ENCODE measurements at places on chromosomes 13 and 19. TPM values are rescaled to one million over a fixed set of nuclear protein-coding genes. Genes with fewer than 3 reads are reported as not detected.

GRCh38 chr19:46656541-46656940 is 4.4 kb downstream of the DACT3 start:
- DNase-seq = peak; percentile 25

The GRIN2D gene
- 0.07 TPM for total RNA-seq

- DNase-seq = no peak
Measured at GRCh38 chr13:48489666-48490065, 43.2 kb downstream of the RCBTB2 start.

DNA sequence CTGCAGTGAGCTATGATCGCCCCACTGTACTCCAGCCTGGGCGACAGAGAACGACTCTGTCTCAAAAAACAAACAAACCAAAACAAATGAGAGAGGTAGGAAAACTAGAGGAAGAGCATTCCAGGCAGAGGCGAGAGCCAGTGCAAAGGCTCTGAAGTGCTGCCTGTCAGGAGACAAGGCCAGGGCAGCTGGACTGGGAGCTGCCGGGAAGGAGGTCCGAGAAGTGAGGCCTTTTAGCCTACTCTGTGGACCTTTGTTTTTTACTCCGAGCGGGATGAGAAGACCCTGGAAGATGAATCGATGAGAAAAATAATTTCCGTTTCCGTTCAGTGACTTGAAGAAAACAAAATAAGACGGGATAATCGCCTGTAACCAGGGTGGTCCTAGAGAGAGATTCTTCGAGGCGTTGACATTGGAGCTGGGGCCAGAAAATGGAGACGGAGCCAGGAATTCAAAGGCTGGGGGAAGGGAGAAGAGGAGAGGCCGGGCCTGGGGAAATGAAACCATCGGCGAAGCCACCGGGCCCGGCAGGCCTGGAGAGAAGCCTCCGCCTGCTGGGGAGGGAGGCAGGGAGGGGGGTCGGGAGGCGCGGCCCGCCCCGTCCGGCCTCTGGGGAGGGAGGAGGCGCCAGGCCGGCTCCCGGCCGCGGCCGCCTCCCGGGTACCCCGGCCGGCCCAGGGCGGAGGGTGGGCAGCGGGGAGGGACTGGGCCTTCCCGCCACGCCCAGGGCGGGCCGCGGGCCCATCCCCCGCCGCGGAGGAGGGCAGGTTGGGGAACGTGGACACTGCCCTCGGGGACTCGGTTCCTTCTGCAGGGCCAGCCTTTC is 7.8 kb upstream of the SERTAD1 start:
- DNase-seq = peak; percentile 69

DNA sequence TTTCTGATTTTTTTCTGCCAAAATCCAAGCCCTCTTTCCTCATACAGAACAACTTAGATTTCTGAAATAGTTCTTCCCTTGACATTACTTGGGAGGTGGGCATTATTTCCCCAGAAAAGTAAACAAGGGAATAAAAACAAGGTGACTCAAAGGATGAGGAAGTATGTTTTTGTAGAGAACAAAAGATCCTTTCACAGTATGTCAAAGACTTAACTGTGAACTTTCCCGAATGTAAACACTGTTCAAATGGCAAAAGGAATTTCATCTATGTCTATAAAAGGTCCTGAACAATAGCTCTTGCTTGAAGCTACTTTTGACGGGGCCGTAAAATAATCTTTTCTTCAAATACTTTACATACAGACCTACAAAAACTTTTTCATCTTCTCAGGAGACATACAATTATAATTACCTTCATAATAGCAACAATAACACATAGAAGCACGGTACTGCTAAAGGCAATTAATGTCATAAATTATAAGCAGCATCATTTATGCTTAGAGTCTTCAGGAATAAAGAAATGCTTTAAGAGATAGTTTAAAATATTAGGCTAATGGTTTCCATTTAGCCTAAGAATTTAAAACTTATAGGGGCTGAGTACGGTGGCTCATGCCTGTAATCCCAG is 191.1 kb downstream of the RGCC start:
- no peak for DNase-seq

GRCh38 chr13:42760951-42761350 is 20.4 kb upstream of the FAM216B start:
- DNase-seq = no peak

DNA sequence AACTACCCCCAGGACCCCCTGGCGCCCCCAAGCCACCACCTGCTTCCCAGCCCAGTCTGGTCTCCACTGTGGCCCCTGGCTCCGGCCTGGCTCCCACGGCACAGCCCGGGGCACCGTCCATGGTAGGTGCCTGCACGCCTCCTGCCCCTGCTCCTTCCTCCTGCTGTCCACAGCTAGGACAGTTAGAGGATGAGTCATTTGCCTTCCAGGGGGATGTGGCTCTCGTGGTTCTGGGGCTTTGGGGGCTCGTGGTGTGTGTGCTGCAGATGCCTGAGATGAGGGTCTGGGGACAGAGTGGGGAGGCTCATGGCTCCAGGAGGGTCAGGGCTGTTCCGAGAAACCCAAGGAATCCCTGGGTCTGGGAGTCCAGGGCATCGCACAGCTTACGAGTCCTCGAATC is 12.7 kb downstream of the MED25 start:
- no peak for DNase-seq

The PCDH8 gene
- total RNA-seq = not detected

The ZGLP1 gene
- 0.85 TPM for total RNA-seq

The CGB7 gene
- not detected for total RNA-seq

The NBEA gene
- 0.26 TPM for total RNA-seq

DNA sequence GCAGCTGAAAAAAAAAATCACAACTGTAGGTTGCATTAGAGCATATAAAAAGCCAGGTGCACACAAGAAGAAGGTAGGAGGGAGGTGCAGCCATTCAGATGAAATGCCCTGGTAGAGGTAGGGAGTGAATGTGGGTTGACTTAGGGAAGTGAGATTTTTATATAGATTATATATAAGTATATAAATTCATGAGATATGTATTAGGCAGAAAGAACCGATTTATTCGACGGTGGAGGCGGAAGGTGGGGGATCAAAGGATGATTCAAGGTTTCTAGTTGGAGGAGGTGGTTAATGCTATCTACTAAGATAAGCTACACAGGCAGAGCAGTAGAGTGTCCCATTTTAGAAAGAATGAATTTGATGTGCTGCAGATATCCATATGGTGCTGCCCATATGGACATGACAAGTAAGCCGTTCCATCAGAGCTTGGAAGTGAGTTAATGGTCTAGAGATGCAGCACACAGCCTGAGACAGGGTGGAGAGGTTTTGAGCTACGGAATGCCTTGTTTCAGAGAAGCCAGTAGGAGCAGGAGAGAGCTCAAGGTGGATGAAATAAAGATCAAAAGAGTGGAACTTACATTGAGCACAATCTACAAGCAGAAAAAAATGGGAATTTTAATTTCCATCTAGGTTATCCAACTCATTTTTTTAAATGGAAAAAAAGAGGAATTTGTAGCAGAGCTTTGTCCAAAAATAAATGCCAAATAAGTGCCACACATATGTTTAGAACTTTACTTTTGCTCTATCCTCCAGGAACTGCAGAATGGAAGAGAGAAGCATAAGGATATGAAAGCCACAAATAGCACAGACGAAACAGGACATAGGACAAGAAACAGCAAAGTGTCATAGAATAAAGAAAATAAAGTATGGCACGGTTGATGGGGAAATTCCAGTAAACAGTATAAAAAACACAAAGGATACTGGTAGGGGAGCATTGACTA is 177.3 kb downstream of the PCDH9 start:
- DNase-seq = no peak

The C19orf67 gene
- not detected for total RNA-seq

DNA sequence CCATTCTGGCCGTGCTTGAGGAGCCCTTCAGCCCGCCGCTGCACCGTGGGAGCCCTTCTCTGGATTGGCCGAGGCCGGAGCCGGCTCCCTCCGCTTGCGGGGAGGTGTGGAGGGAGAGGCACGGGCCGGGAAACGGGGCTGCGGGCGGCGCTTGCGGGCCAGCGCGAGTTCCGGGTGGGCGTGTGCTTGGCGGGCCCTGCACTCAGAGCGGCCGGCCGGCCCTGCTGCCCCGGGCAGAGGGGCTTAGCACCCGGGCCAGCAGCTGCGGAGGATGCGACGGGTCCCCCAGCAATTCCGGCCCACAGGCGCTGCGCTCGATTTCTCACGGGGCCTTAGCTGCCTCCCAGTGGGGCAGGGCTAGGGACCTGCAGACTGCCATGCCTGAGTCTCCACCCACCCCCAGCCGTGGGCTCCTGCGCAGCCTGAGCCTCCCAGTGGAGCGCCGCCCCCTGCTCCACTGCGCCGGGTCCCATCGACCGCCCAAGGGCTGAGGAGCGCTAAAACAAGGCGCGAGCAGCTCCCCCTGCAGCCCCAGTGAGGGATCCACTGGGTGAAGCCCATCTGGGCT is 76.5 kb downstream of the PCDH20 start:
- DNase-seq = no peak

DNA sequence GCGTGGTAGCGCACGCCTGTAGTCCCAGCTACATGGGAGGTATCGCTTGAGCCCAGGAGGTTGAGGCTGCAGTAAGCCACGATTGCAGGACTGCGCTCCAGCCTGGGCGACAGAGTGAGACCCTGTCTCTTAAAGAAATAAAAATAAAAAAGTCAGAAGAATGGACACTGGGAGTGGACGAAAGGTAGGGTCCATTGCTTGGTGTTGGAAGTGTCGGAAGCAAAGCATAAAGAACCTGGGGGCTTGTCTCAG is 392 bp upstream of the ARHGAP33 start:
- DNase-seq = no peak

DNA sequence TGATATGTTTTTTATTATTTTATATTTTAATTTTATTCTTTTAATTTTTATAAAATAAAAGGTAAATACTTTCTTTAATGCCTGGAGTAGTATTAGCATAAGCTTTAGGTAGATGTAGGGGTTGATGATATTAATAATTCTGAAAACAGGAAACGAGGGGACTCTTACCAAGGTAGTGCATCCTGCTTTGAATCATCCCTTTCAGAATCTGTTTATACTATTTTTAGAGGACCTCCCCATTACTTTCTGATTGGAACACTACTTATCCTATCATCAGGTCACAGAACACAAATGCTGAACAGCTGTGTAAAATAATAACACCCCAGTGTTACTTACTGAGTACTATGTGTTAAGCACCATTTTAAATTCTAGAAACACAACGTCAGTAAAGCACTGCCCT is 27.3 kb downstream of the COG6 start:
- DNase-seq = no peak

- no peak for DNase-seq
Measured at GRCh38 chr19:1116726-1117581, 13.2 kb downstream of the GPX4 start.

- DNase-seq = no peak
Measured at GRCh38 chr13:48862572-48862971, 113.1 kb upstream of the FNDC3A start.

DNA sequence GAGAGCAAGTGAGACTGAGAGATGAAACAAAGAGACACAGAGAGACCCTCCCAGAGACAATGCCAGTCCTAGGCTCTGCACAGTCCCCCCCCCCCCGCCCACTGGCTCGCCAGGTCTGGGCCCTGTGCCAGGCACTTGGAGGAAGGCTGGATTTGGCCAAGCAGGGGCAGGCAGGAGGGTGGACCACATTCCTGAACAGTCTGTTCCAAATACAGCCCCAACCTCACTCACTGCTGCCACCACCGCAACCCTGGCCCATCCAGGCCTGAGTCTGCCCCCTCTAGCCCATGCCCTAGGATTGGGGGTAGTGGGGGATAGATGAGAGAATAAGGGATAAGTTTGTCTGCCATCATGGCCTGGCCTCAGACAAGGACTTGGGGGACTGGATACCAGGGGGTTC is 19.0 kb downstream of the CYP2F1 start:
- no peak for DNase-seq

The CRX gene
- not detected for total RNA-seq

DNA sequence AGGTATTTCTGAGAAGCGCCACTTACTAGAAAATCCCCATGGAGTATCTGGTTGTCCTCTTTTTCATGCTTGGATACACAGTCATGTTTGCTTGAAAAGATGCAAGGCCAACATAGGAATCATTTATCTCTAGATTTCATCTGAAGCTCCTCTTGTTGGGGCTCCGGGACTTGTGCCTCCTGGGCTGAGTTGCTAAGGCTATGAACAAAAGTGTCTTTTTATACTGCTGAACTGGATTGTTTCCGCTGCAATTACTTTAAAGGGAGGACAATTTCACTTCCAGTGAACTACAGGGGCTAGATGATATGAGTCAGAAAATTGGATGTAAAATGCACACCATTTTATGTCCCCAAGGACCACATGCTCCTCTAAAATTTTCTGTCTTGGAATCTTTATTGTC is 114.1 kb downstream of the TNFSF13B start:
- DNase-seq = no peak

- DNase-seq = peak; percentile 65
Measured at GRCh38 chr19:49875857-49876421, 1.2 kb downstream of the AKT1S1 start.

- DNase-seq = no peak
Measured at GRCh38 chr13:84208246-84208910, 326.1 kb upstream of the SLITRK1 start.
